ENCODE measurements at places on chromosomes 1 and 21. TPM values are rescaled to one million over a fixed set of nuclear protein-coding genes. Genes with fewer than 3 reads are reported as not detected.

The S100A7A gene
- not detected for total RNA-seq

The BCAR3 gene
- 47.7 TPM for total RNA-seq

The DENND2C gene
- total RNA-seq: 1.3 TPM

DNA sequence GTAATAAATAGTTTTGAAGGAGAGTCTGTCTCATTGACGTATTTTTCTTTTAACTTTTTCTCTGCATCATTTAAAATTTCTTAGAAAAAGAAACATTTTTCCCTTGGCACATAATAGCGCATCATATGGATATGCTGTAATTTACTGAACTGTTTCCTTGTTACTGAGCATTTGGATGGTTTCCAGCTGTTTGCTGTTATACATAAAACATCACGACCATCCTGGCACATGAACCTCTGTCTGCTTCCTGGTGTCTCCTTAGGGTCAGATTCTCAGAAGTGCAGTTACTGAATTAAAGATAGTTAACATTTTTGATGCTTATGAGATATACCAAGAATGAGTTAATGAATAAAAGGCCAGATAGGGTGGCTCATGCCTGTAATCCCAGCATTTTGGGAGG, 67.2 kb downstream of the BACE2 start:
- no peak overlapping the region for H3K4me3 ChIP-seq
- H3K36me3 ChIP-seq: no peaks in the 10 kb centered on the region
- no peaks in the 10 kb centered on the region for H3K27me3 ChIP-seq

DNA sequence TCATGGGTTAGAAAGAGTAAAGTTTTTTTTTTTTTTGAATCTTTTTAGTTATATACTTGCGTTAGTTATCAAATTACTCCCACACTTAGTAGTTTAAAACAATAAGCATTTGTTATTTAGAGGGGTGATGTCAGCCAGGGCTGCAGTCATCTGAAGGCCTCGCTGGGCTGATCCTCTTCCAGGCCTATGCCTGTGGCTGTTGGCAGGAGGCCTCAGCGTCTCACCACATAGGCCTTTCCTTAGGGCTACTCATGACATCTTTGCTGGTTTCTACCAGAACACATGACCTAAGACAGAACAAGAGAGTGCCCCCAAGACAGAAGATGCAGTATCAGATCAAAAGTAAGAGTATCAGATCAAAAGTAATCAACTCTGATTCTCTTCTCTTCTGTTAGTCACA, 167.4 kb downstream of the HHAT start:
- H3K4me1 ChIP-seq: no peaks in the 10 kb centered on the region
- H3K36me3 ChIP-seq: no peaks in the 10 kb centered on the region
- H3K4me3 ChIP-seq: no peak overlapping the region
- no peak overlapping the region for H3K27ac ChIP-seq

- peak; percentile 61 for DNase-seq
- H3K4me1 ChIP-seq: peaks cover 8% of the 10 kb centered on the region
- H3K27ac ChIP-seq: peak overlapping the region; percentile 82
- no peaks in the 10 kb centered on the region for H3K27me3 ChIP-seq
- H3K4me3 ChIP-seq: peak overlapping the region; percentile 59
- H3K36me3 ChIP-seq: peaks cover 4% of the 10 kb centered on the region
Observed at GRCh38 chr1:109091078-109091838, 694 bp downstream of the TMEM167B start.

DNA sequence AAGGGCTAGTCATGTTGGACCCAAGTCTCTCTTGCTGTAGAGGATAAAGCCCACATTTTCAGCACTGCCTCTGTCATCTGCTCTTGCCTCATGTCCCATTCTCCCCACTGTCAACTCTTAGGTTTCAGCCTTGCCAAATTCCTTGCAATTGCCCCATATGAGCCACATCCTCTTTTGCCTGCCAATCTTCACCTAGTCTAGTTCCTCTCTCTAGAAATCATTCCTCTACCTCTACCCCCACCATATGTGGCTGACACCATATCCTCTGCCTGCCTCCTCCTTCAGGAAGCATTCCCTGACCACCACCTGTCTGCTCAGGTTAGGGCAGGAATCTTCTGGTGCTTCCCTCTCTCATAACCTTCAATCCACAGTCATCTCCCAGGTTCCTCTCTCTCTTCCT, 38.2 kb downstream of the SLC9A1 start:
- H3K27ac ChIP-seq: no peak overlapping the region
- no peaks in the 10 kb centered on the region for H3K27me3 ChIP-seq
- no peak overlapping the region for H3K4me3 ChIP-seq

DNA sequence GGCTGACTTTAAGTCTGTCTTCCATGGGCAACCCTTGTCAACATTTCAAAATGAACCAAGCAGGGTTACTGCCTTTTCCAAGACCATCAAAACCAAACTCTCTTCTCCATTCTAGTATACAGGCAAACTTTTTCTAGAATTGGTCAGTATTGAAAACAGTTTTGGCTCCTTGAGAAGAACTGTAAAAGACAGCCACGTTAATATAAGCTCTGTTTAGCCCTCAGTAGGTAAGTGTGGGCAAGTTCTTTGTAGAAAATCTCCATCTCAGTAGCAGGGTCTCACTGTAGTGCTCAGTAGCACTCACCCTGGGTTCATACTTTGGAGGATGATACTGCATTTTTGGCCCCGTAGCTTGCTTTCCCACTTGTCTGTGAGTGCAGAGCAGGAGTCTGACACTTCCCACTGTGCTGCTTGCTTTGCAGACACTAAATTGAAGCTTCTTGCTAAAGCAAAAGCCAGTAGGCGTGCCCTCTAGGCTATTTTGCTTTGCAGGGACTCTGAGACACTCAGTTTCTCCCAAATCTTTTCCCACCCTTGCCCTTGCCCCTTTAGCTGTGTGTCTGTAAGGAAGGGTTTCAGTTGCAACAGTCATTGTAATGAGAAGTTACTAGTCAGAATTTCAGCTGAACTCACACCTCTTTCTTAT, 34.3 kb upstream of the CACYBP start:
- H3K4me1 ChIP-seq: peaks cover 17% of the 10 kb centered on the region
- no peaks in the 10 kb centered on the region for H3K27me3 ChIP-seq
- no peaks in the 10 kb centered on the region for H3K36me3 ChIP-seq
- H3K27ac ChIP-seq: peak overlapping the region; percentile 62
- peak; percentile 62 for DNase-seq
- H3K4me3 ChIP-seq: no peak overlapping the region
